ENCODE measurements at places on chromosomes 13 and 19. TPM values are rescaled to one million over a fixed set of nuclear protein-coding genes. Genes with fewer than 3 reads are reported as not detected.

TTC9B gene
- 0.28 TPM for total RNA-seq

SLITRK5 gene
- total RNA-seq = under 0.01 TPM

DNA sequence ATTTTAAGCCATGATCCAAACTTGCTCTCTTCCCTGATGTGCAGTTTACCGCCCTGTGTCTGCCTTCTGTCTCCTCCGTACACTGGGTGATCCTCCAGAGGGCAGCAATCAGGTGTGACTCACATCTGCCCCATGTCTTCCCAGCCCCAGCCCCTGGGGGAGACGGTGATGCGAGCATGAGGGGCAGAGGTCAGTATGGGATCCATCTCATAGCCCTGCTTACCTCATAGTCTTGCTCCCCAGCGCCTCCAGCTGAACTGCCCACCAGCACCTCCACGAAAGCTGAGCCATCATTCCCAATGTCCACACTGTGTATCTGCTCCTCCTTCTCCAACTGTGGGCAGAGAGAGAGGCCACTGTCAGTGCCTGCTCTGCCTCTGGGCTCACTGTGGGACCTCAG is 14.6 kb downstream of the XRCC1 start:
- no peak for DNase-seq

GRCh38 chr13:43963726-43964125 is 84.0 kb downstream of the LACC1 start:
- DNase-seq = no peak

DNA sequence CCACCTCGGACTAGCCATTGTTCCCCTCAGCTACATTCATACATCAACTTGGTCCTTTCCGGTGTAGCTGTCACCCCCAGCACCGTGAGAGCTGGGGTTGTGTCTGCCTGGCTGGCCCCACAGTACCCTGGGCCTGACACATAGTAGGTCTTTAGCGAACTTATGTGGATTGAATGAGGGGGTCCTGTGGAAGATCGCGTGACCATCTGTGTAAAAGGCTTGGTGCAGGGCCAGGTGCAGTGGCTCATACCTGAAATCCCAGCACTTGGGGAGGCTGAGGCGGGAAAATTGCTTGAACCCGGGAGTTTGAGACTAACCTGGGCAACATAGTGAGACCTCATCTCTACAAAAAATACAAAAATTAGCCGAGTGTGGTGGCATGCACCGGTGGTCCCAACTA is 2.0 kb downstream of the SMARCA4 start:
- DNase-seq = no peak
